ENCODE measurements at places on chromosomes 13 and 19.

DNA sequence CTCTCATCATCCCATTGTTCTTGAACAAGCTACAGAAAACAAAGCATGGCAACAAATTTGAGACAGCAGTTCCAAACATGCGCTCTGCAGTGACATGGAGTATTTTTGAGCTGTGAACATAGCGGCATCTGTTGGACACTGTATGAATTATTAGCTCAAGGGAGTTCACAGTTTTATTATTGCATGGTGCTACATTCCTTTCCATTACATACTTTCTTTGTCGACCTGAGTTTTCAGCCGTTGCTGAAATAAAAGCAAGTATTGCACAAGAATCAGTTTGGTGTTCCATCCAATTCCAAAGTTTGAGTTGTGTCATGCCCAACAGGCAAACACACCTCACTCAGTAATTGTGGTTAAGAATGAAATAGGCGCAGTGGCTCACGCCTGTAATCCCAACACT is 30.1 kb upstream of the METTL21C start:
- DNase-seq: peak; percentile 45

DNA sequence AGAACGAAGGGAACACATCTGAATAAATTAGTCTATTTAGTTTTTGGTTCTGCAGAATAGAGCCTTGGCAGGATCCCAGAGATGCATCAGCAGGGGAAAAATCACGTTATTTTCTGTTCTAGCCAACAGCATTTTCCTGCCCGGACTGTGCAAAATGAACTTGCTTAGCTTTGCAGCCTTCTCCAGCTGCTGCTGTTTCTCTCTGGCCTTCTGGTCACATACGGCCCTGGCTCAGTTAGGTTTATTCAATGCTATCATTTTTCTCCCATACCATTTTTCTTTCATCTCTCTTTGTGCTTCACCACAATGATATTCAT is 110.4 kb upstream of the KL start:
- no peak for DNase-seq

GRCh38 chr13:77497350-77497749 is 38.2 kb upstream of the SCEL start:
- DNase-seq: no peak

- DNase-seq: no peak
These were observed 3.9 kb downstream of the EEF2 start for GRCh38 chr19:3981373-3981735.

DNA sequence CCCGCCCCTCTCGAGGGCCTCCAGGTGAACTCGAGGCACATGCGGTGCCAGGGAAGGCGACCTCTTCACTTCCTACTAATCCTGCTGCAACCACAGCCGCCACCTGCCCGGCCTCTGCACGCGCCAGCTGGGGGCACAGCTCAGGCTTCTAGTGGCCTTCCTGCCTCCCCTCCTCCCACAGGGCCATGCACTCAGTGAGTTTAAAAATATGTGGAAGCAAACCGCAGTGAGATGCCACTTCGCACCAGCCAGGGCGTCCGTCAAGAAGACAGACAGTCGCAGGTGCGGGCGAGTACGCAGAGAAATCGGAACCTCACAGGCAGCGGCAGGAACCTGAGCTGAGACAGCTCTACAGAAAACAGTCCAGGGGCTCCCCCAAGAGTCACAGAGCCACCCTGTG is 10.4 kb downstream of the LMNB2 start:
- DNase-seq: no peak

GRCh38 chr19:18089726-18090125 is 3.0 kb upstream of the IL12RB1 start:
- no peak for DNase-seq

DNA sequence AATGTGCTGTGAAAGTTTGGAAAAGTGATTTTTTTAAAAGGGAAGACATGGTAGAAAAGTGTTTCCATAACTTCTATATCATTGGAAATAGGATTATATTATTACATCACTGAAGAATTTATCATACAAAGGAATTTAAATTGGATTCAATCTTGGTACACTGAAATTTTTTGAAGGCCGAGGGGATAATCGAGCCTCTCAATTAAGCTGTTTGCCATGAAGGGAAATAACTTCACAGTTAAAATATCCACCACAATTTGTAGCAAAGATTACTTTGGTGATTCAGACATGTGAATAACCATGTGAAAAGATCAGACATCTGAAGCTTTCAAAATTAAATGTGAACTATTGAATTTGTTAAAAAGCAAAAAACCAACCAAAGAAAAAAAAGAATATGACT is 215.3 kb downstream of the KLF5 start:
- no peak for DNase-seq

Measured in DMS79 (cell line).